ENCODE measurements at places on chromosomes 11 and 22.

GRCh38 chr11:64294774-64295173 lies 3.7 kb downstream of the KCNK4 start:
- no peak for ATAC-seq

GRCh38 chr11:68445531-68446035 lies 15.0 kb upstream of the PPP6R3 start:
- ATAC-seq: no peak

GRCh38 chr11:7451952-7452494 lies 33.3 kb upstream of the OLFML1 start:
- no peak for ATAC-seq

DNA sequence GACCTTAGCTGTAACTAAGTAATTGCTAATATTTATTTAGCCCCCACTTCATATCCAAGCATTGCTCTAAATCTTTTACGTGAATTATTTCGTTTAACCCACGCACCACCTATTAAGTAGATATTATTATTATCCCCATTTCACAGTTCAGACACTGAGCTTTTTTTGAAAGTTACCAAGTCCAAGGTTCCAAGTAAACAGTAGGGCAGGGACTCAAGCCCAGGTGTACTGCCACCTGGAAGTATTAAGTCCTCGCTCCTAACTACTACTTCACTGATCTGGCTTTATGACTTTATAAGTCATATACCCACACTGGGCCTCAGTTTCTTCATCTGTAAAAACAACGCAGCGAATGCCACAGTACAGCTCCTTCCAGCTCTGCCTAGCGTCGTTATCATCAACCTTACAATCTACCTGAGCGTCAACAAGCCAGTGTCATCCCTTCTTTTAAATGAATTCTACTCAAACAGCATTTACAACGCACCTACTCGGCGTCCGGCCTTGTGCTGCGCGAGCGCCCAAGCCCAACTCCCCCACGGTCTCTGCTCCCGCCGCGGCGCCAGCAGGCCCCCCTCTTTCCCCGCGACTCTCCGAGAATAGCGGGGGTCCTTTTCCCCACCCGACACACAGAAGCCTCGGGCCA lies 624 bp downstream of the TMEM41B start:
- ATAC-seq: peak; percentile 7

- no peak for ATAC-seq
These were observed 92.2 kb upstream of the PLET1 start for GRCh38 chr11:112352907-112353306.

GRCh38 chr22:42895087-42895486 lies 38.0 kb upstream of the ARFGAP3 start:
- ATAC-seq: peak; percentile 86

GRCh38 chr11:117819096-117820040 lies 5.2 kb downstream of the FXYD2 start:
- peak; percentile 17 for ATAC-seq

GRCh38 chr11:82896183-82896582 lies 4.0 kb downstream of the PRCP start:
- no peak for ATAC-seq

- ATAC-seq: peak; percentile 63
These were observed 725 bp downstream of the ARHGAP42 start for GRCh38 chr11:100687630-100688395.

DNA sequence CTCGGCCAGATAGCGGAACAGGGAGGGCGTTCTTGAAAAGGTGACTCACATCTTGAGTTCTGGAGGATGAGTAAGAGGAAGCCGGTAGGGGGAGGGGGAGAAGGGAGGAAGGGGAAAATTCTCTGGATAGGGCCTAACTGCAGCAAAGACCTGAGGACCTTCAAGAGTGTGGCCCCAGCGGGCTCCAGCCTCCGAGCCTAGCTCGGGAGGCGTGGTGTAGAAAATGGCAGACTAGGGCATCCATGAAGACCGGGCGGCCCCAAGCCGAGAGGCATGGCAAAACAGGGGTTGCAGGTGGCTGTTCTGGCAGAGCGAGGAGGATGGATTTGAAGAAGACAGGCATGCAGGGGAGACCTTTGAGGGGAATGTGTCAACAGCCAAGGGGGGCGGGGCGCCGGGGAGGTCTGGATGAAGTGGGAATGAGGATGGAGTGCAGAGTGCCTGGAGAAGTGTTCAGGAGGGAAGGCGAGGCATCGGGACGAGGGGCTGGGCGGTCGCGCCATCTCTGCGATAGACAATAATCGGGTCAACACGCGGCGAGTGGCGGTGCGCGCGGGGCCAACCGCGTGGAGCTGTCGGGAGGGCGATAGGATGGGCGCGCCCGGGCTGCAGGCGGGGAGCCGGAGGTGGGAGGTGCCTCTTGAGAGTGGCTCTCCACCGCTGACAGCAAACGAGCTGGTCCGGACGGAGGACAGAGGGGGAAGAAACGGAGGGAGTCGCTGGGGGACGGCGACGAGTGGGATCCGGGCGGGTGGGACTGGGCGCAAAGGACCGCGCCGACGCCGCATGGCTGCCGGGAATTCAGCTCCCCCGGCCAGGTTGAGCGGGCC lies 40.0 kb upstream of the CREB3L1 start:
- peak; percentile 5 for ATAC-seq
